ENCODE measurements at places on chromosomes 6 and 20. TPM values are rescaled to one million over a fixed set of nuclear protein-coding genes. Genes with fewer than 3 reads are reported as not detected.

- H3K4me1 ChIP-seq = no peaks in the 10 kb centered on the region
- no peak overlapping the region for H3K4me3 ChIP-seq
- H3K36me3 ChIP-seq = no peaks in the 10 kb centered on the region
- DNase-seq = no peak
Measured at GRCh38 chr6:88499436-88499835, 333.3 kb upstream of the CNR1 start.

Gene FNDC11
- 0.27 TPM for total RNA-seq

DNA sequence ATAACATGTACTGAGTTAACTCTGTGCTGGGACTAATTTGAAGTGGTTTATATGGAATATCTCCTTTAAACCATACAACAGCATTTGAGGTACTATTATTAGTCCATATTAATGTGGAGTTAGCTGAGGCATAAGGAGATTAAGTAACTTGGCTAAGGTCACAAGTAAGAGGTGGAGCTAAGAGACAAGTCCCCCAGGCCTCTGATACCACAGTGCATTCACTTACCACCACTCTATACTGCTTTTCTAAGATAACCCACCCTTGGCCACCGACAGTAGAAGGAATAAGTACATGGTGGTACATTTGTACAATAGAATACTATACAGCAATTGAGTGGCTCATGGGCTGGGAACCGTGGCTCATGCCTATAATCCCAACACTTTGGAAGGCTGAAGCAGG lies 16.4 kb upstream of the TTPAL start:
- DNase-seq = no peak
- no peak overlapping the region for H3K27ac ChIP-seq
- no peaks in the 10 kb centered on the region for H3K4me1 ChIP-seq
- no peak overlapping the region for H3K4me3 ChIP-seq

Gene RUNX2
- 60.8 TPM for total RNA-seq

DNA sequence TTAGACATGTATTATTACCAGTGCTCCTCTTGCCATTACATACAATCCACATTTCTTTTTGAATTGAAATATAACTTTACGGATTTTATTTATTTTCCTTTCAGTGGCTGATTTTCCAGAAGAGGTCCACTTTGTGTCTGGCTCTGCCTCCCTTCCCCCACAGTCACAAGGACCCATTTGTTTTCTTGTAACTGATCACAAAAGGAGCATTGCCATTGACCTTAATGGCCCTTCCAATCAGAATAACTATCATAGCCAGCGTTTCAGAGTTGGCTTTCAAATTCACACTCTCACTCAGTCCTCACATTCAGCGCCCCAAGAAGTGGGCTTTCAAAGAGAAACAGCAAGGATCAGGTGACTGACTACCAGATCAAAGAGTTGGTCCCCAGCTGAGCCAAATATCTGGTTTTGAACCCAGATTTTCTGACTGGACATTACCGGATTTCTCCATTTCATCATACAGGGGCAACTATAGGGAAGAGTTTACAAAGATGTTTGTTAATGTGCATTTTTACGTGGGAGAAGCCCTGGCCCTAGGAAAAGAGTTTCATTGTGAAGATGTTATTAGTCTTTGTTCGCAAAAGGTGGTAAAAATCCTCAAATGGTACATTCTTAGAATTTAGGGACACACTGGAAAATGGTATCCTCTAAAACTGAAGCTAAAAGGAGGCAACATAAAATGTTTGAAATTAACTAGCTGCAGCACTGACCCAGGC lies 2.0 kb upstream of the SLC22A23 start:
- no peak for DNase-seq
- H3K4me3 ChIP-seq = no peak overlapping the region
- peaks cover 8% of the 10 kb centered on the region for H3K4me1 ChIP-seq

DNA sequence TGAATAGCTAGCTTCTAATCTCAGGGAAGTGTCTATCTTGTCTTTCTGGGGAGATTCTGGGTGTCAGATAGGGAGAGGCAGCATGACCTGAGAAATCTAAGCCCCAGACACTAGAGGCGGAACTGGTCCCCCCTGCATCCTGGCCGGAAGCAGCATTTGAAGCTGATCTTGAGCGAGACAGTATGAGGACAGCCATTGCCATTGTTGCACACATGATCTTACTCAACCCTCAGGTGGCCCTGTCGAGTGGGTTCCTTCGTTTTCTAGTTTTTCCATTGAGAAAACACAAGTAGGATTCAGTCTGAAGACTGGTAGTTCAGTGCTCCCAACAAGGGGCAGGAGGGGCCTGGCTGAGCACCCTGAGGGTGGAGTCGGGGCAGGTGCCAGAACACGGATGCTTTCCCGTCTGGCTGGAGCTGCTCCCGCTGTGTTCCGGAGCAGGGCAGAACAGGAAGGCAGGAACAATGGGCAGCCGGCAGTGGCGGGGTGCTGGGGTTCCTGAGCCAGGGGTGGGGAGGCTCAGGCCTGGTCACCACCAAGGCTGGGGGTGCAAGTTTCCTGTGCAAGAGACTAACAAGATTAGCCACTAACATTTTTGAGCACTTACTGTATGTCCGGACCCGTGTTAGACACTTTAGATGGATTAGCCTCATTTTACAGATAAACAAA lies 7.9 kb upstream of the SDCBP2 start:
- H3K4me1 ChIP-seq = peaks cover 22% of the 10 kb centered on the region
- peaks cover 26% of the 10 kb centered on the region for H3K36me3 ChIP-seq

Data from activated T-helper 2 cell treated with anti-CD3 and anti-CD28 coated beads, Interferon-gamma antibody, Interleukin-2, Interleukin-4, amounts not matched to agents 10 μg/mL and 5 μg/mL and 100 μg/mL, durations not matched to agents 14 hours and 24 hours and 36 hours (primary cell).